ENCODE measurements at places on chromosomes 16 and 17.

GRCh38 chr16:3589441-3589921 lies 12.3 kb upstream of the NLRC3 start:
- peaks cover 2% of the 10 kb centered on the region for H3K4me1 ChIP-seq
- peaks cover 27% of the 10 kb centered on the region for H3K36me3 ChIP-seq

DNA sequence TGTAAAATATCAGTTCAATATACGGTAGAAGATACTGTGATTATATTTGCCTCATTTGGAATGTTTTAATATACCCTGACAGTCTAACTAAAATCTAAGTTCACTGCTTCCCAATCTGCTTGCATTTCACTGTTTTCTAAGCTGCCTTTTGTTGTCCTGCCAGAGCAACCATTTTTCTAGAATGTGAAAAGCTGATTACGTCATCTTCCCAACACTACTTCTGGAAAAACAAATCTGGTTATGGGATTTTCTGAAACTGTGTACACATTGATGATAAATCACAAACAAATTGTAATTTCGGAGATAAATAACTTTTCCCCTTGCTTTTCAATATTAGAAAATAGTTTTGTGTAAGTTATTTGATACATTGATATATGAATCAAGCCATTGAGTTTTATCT lies 1529.0 kb downstream of the CDH11 start:
- H3K4me1 ChIP-seq: no peaks in the 10 kb centered on the region
- no peak overlapping the region for H3K4me3 ChIP-seq
- no peaks in the 10 kb centered on the region for H3K36me3 ChIP-seq
- no peaks in the 10 kb centered on the region for H3K27me3 ChIP-seq
- no peak for DNase-seq
- no peak overlapping the region for H3K27ac ChIP-seq

DNA sequence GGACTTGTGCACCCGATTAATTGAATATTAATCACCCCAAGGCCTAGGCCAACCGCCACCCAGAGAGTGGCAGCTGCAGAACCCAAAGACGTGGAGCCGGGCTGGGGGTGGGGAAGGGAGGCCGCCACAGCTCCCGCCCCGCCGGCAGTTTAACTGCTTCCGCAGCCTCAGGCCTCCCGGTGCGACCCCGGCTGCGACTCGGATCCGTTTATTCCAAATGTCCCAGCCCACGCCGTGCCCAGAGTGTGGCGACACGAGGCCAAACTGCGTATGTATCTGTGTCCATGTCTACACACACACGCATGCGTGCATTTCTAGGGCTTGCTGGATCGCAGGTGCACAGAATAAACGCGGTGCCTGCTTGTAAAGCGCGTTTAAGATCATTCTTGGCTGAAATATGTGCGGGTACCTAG lies 802 bp upstream of the TOB1 start:
- H3K27ac ChIP-seq: peak overlapping the region; percentile 94
- peaks cover 4% of the 10 kb centered on the region for H3K36me3 ChIP-seq
- H3K27me3 ChIP-seq: no peaks in the 10 kb centered on the region
- DNase-seq: peak; percentile 69

- H3K27me3 ChIP-seq: no peaks in the 10 kb centered on the region
- no peak overlapping the region for H3K27ac ChIP-seq
- DNase-seq: no peak
Observed at GRCh38 chr17:58382108-58382871, 30.3 kb upstream of the SUPT4H1 start.

GRCh38 chr16:30903596-30903995 lies 7.2 kb downstream of the CTF1 start:
- H3K27me3 ChIP-seq: no peaks in the 10 kb centered on the region
- DNase-seq: no peak
- no peak overlapping the region for H3K27ac ChIP-seq
- no peaks in the 10 kb centered on the region for H3K36me3 ChIP-seq

DNA sequence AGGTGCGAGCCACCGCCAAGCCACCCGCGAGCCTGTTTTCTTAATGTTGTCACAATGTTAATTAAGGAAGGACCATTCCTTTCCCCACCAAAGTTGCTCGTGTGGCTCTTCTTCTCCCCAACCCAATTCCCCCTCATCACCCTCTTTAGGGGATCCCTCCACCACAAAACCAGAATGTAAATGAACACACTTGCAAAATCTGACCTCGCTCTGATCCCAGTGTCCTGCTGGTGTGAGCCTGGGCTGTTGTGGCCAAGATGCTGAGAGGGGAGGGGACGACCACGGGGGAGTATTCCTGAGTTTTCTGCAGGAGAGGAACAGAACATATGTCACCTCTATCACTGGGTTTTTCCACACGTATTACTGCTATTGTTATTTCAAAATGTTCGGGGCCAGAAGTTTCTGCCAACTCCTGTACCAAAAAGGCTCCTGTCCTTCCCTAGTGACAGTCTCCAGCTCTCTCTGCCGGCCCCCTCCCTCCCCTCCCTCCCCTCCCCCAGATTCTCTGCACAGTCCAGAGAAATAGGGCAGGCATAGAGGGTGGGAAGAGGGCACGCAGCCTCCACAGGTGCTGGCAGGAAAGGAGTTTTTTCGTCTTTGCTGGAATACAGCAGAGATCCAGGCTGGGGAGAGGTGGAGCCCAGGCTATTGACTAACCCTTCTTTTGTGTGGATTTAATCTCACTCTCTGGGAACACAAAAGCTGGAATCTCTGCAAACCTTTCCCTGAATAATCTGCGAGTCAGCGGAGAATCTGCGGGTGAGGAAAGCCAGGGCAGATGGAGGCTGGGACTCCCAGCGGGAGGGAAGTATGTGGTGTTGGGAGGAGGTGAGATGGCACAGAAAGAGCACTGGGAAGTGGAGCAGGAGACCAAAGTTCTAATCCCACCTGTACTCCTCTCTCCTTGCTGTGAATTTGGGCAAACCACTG lies 4.5 kb upstream of the CA4 start:
- DNase-seq: peak; percentile 84
- H3K36me3 ChIP-seq: no peaks in the 10 kb centered on the region
- no peak overlapping the region for H3K4me3 ChIP-seq
- H3K27me3 ChIP-seq: peaks cover 28% of the 10 kb centered on the region

DNA sequence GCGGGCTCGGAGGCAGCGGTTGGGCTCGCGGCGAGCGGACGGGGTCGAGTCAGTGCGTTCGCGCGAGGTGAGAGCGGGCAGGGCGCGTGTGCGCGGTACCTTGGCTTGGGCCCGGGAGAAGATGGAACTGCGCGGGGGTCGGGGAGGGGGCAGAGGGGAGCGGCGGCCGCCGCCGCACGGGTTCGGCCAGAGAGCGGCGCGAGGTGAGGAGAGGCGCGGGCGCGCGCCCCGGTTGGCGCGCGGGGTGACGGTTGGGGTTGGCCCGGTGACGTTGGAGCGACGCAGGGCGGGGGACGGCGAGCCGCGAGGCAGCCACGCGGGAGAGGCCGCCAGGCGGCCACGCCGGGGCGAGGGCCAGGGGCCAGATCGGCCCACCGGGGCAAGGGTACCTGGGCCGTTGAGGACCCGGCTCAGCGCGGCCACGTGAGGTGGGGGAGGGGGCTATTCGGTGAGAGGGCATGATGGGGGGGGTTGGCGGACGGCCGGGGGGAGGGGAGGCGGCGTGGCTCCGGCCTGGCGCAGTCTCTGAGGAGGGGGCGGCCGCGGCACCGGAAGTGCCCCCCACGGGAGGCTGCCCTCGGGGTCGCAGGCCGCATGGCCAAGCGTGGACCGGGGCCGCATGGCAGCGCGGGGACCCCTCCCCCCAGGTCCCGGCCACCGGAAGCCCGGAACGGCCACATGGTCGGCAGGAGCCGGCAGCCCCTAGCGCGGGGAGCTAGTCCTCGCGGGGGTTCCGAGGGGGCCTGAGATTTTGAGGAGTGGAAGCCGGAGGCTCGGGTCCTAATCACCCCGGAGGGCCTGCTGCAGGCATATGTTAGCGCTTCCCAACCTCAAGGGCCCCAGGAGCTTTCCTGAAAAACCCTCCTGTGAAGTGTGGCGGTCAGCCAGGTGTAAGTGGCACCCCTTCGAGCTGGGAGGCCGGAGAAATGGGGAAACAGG lies 527 bp downstream of the EIF5A start:
- H3K27me3 ChIP-seq: no peaks in the 10 kb centered on the region
- DNase-seq: peak; percentile 33
- peaks cover 4% of the 10 kb centered on the region for H3K4me1 ChIP-seq
- peaks cover 26% of the 10 kb centered on the region for H3K36me3 ChIP-seq
- H3K27ac ChIP-seq: peak overlapping the region; percentile 90

GRCh38 chr16:59168461-59169114 lies 434.5 kb upstream of the GOT2 start:
- DNase-seq: no peak
- no peak overlapping the region for H3K27ac ChIP-seq
- H3K4me3 ChIP-seq: no peak overlapping the region
- no peaks in the 10 kb centered on the region for H3K36me3 ChIP-seq
- H3K27me3 ChIP-seq: no peaks in the 10 kb centered on the region

DNA sequence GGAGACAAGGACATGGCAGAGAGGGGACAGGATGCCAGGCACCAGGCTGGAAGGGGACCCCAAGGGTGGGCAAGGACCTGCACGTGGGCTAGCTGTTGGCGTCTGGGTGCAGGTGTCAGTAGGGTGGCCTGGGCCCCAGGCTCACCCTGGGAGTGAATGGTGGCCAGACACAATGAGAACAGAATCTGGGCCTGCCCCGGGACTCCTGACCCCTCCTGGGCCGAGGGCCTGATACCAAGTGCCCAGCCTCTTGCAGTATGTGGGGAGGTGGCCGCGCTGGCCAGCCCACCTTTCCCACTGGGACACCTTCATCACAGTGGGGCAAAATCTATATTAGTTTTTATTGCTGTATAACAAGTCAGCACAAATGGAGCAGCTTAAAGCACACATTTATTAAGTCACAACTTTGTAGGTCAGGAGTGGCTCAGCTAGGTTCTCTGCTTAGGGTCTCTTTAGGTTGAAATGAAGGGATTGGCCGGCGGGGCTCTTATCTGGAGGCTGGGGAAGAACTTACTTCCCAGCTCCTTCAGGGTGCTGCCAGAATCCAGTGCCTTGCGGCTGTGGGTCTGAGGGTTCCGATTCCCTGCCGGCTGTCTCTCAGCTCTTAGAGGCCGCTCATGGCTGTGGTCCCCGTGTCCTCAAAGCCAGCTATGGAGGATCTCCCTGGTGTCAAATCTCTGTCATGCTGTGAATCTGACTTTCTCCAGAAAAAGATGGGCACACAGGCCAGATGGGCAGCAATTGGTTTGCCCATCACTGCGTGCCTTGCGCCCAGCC lies 3.6 kb downstream of the PRSS33 start:
- peaks cover 2% of the 10 kb centered on the region for H3K4me1 ChIP-seq
- no peak overlapping the region for H3K27ac ChIP-seq
- H3K4me3 ChIP-seq: no peak overlapping the region
- H3K27me3 ChIP-seq: no peaks in the 10 kb centered on the region
- no peak for DNase-seq

GRCh38 chr17:39921323-39921722 lies 2.9 kb upstream of the GSDMB start:
- DNase-seq: no peak
- no peak overlapping the region for H3K27ac ChIP-seq
- peaks cover 16% of the 10 kb centered on the region for H3K4me1 ChIP-seq
- no peak overlapping the region for H3K4me3 ChIP-seq
- peaks cover 43% of the 10 kb centered on the region for H3K36me3 ChIP-seq

DNA sequence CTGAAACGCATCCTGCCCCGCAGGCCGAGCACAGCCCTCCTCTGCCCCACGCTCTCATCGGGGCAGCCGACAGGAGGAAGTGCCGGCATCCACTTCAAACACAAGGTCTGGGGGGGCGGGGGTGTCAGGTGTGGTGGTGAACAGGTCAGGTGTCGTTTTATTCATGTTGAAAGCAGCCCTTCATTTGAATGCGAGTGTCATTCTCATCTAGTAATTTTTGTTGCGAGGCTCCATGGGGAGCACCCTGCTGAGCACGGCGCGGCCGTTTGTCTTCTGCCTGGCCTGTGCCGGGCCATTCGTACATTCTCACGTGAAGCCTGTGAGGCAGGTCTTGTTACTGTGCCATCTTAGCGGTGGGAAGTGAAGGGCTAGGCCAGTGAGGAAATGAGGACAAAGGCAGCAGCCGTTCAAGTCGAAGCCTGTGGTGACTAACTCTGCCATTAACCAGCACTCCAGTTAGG lies 1.9 kb downstream of the ACSF3 start:
- DNase-seq: no peak
- no peak overlapping the region for H3K4me3 ChIP-seq
- no peaks in the 10 kb centered on the region for H3K27me3 ChIP-seq
- peaks cover 12% of the 10 kb centered on the region for H3K4me1 ChIP-seq
- H3K27ac ChIP-seq: no peak overlapping the region

DNA sequence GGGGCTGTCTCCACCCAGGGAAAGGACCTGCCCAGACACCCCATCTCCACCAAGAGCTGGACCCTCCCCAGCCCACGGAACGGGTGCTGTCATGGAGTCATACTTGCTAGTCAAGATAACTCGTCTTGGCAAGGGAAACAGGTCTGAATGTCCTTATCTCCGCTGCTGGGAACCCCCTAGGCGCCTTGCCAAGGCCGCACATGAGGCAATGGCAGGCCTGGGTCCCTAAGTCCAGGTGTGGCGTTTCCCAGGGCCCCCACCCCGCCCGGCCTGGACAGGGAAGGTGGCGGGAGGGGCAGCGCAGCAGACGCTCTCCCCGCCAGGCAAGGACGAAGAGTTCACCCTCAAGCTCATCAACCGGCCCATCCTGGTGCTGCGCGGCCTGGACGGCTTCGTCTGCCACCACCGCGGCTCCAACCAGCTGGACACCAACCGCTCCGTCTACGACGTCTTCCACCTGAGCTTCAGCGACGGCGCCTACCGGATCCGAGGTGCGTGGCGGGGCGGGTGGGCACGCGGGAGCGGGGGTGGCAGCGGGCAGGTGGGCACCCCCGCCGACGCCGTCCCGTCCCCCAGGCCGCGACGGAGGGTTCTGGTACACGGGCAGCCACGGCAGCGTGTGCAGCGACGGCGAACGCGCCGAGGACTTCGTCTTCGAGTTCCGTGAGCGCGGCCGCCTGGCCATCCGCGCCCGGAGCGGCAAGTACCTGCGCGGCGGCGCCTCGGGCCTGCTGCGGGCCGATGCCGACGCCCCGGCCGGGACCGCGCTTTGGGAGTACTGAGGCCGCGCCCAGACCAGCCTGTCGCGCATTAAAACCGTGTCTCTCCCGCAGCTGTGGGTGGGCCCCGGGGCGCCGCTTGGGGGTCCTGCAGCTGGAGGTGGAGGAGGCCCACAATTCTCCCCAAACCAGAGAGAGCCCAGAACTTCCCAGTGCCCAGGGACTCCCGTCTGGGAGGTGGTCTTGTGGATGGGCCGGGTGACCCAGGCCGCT lies 8.4 kb downstream of the FSCN2 start:
- no peak overlapping the region for H3K27ac ChIP-seq
- no peak for DNase-seq
- H3K4me3 ChIP-seq: no peak overlapping the region
- H3K4me1 ChIP-seq: peaks cover 1% of the 10 kb centered on the region
- peaks cover 18% of the 10 kb centered on the region for H3K36me3 ChIP-seq
- H3K27me3 ChIP-seq: peaks cover 10% of the 10 kb centered on the region

GRCh38 chr17:8141741-8142140 lies 10.5 kb downstream of the PER1 start:
- H3K4me1 ChIP-seq: no peaks in the 10 kb centered on the region
- no peaks in the 10 kb centered on the region for H3K27me3 ChIP-seq
- H3K4me3 ChIP-seq: no peak overlapping the region
- DNase-seq: no peak
- peaks cover 46% of the 10 kb centered on the region for H3K36me3 ChIP-seq

- H3K4me1 ChIP-seq: no peaks in the 10 kb centered on the region
- DNase-seq: no peak
- no peaks in the 10 kb centered on the region for H3K36me3 ChIP-seq
- no peak overlapping the region for H3K27ac ChIP-seq
Observed at GRCh38 chr17:19401321-19402010, 9.6 kb upstream of the RNF112 start.

- H3K4me3 ChIP-seq: peak overlapping the region; percentile 47
- peak; percentile 47 for DNase-seq
- H3K27me3 ChIP-seq: no peaks in the 10 kb centered on the region
- H3K36me3 ChIP-seq: no peaks in the 10 kb centered on the region
- no peak overlapping the region for H3K27ac ChIP-seq
Observed at GRCh38 chr17:9298135-9298534, 276.8 kb downstream of the NTN1 start.
